ENCODE measurements at places on chromosomes 12 and 14.

DNA sequence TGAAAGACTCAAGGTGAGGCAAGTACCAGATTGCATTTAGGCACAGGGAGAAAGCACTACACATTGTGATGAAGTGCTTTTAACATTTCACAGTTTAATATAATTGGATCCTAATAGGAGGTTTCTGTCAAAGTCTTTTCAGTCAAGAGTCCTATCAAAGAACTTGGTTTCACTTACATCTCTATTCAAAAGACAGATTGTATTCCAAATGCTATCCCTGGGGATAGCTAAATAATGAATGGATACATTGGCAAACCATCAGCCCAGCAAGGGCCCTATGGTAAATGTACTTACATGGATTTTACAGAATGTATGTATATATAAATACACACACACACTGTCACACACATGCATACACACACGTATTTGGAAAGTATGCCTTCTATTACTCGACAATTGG is 655.5 kb upstream of the FLRT2 start:
- DNase-seq: no peak

GRCh38 chr12:12613344-12613743 is 1.7 kb downstream of the CREBL2 start:
- no peak for DNase-seq

DNA sequence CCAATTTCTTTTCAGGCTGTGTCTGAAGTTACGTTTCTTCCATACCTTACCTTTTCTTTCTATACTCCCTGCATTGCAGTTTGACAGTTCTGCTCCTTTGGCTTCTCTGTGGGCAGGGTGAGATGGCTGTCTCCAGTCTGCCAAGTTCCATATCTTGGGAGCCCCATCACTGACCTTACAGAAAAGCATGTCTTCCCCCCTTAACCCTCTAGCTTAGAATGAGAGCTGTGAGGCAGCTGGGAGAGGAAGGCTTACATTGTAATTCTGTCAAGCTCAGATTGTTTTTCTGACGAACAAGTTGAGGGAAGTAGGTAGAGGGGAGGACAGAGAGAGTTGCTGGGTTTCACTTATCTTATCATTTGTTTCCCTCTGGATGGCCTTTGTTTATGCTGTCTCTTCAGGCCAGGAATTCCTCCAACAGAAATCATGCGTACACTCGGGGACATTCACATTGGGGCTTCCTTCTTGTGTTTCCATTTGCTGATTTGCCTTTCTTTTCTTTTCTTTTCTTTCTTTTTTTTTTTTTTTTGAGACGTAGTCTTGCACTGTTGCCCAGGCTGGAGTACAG is 9.3 kb downstream of the DAAM1 start:
- no peak for DNase-seq

- no peak for DNase-seq
Measured at GRCh38 chr12:49415521-49415970, 48.3 kb downstream of the SPATS2 start.

GRCh38 chr12:84329938-84330337 is 582.7 kb downstream of the SLC6A15 start:
- DNase-seq: peak; percentile 45

Data from fibroblast of upper back skin (primary cell).